CD8-positive, alpha-beta memory T cell (primary cell): ENCODE measurements at places on chromosomes 16 and 17.
A peak's percentile ranks its signal among the peaks of the same experiment; 100 is the strongest.

GRCh38 chr17:7431231-7431630 lies 2.6 kb downstream of the SPEM3 start:
- DNase-seq = no peak

DNA sequence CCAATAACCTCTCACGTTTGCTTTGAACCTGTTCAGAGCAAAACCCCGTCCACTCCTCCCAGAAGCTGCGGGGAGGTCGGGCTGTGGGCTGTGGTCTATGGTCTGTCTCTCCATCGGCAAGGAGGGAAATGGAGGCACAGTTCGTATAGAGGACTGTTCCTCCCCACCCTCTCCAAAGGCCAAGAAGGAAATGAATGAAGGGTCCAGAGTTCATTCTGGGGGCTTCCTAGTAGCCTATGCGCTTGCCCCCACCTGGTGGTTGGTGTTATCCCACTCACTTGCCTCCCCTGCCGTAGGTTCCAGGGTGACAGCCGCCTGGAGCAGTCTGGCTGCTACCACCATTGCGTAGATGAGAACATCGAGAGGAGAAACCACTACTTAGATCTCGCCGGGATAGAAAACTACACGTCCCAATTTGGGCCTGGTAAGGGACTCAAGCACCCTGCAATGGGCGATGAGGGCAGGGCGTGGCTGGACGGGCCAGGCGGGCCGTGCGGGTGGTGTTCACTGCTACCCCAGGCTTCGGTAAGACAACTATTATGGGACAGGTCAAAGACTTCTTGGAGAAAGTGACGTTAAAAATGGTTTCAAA lies 49.0 kb downstream of the SNX20 start:
- DNase-seq = no peak

- DNase-seq = no peak
Measured at GRCh38 chr16:66357523-66357928, 9.0 kb upstream of the CDH5 start.

DNA sequence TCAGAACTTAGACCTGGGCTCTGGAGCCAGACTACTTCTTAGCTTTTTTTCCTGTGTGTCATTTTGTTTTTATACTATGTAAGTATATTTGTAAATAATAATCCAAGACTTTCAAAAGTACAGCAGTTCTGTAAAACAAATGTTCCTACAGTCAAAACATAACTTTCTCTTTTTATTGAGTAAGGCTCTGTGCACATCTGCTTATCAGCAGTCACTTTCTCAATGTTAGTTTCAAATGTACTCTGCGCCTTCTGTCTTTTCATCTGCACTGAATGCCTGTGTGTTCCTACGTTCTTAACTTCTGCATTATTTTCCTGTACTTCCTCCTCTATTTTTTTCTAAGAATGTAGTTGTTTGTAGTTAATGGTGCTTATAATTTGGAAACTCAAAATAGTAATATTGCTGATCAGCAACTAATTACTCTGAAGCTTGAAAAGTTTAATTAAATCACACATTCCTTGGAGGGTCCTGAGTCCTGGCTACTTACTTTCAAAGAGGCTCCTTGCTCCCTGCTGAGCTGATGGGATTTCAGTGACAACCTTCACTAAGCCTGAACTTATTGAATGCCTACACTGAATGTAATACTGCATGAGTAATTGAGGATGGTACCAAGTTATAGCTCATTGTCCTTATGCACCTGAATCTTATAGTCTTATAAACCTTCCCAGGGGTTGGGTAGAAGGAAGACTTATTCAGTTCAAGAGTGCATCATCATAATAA lies 329.9 kb downstream of the KCNJ2 start:
- no peak for DNase-seq

DNA sequence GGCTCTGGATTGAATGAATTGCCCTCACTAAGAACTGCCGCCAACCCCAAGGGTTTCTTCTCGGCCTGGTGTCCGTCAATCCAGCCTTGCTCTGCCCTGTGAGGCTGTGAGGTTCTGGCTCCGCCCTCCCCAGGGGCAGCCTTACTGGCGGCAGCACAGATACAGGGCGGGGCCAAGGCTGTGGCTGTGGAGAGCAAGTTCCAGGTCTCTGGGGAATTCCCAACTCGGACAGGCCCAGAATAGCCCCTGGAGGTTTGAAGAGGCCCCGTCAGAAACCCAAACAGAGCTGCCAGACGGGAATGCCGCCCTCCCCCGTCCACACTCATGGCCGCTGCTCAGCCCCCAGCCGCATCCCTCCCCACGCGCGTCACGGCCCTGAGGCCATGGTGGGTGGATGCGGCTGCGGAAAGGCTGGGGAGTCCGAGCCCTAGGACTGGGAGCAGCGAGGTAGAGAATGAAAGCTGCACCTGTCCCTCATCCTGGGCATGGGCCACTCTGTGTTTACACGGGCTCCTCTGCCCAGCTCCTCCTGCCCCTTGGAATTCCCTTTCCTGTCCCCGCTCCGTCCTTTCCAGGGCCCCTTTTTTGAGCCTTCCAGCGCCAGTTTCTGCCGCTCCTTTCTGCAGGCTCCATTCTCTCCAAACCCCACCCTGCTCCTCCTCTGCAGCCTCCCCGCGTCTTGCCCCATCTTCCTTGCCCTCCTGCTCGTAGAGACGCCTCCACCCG lies 660 bp upstream of the PRRT2 start:
- peak; percentile 77 for DNase-seq

GRCh38 chr16:46918905-46919792 lies 35.0 kb downstream of the GPT2 start:
- DNase-seq = no peak

DNA sequence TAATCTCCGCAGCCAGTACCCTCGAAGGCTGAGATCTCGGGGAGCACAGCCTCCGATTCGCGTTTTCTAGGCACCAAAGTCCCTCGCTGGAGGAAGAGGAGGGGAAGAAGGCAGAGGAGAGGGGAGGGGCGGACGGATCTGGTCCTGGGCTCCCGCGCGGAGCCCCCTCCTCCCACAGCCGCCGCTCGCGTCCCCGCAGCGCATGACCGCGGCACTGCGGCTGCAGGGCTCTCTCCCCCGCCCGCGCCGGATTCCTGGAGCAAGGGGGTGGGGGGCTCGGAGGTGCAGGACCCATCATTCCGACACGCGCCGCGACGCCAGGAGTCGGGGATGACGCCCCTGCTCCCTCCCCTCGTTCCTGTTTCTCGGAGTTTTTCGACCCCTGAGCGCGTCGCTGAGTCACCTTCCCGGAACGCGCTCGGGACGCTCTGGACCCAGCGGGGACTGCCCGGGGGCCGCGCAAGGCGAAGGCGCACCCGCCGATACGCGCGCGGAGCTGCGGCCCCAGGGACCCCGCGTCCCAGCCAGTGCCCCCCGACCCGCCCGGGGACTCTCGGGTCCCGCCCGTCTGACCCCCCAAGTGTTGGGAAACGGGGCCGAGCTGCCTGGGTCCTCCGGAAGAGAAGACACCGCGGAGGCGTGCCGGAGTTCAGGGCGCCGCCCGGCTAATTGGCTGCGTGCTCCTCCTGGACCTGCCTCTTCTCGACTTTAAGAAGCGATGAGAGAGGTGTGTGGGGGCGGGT lies 1.4 kb upstream of the SPHK1 start:
- DNase-seq = peak; percentile 57

GRCh38 chr17:80033840-80034239 lies 1.8 kb downstream of the TBC1D16 start:
- no peak for DNase-seq

DNA sequence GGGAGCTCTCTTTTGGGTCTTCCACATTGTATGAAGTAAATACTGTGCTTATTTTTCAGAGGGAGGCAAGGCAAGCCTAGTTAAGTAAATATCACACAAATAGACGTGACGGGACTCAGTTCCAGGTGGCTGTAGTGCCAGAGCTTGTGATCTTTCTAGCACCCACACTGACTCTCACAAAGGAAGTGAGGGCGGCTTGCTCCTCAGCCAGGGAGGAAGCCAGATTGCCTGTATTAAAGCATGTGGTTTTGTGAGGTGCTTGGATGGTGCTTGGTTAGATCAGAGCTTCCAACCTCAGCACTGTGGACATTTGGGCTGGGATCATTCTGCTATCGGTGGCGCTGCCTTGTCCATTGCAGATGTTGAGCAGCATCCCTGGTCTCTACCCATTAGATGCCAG lies 80.1 kb downstream of the VAT1L start:
- DNase-seq = no peak

- peak; percentile 74 for DNase-seq
Measured at GRCh38 chr16:85420501-85421337, 192.4 kb upstream of the GSE1 start.

DNA sequence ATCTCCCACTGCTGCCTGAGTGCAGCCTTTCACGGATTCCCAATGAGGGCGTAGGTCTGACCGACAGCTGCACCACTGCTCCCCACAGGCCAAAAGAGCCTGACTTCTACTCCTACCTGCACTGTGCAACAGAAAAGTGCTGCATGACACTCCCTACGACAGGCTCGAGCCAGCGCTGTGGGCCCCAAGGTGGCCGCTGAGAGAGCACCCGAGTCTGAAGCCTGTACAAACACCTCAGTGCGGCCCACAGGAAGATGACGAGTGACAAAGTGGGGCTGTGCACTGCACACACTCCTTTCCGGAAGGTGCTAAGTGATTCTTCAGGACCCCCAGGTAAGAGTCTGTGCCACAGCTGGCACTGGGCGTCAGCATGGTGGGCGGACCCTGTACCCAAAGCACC lies 41.2 kb downstream of the FANCA start:
- DNase-seq = no peak
